ENCODE measurements at places on chromosomes 2 and 18. TPM values are rescaled to one million over a fixed set of nuclear protein-coding genes. Genes with fewer than 3 reads are reported as not detected.

SSB gene
- 28.9 TPM for total RNA-seq

RAX gene
- not detected for total RNA-seq

ALPP gene
- total RNA-seq: not detected

COL4A4 gene
- 0.81 TPM for total RNA-seq

AGXT gene
- total RNA-seq: not detected

CYRIA gene
- total RNA-seq: 4.3 TPM

PDE1A gene
- total RNA-seq: 2.7 TPM

CXCR1 gene
- total RNA-seq: not detected

VAMP5 gene
- total RNA-seq: 52.6 TPM

CABYR gene
- 4.6 TPM for total RNA-seq

GGCX gene
- 37.0 TPM for total RNA-seq

PDIA6 gene
- 128 TPM for total RNA-seq

TMEFF2 gene
- total RNA-seq: 0.13 TPM

G6PC2 gene
- not detected for total RNA-seq

AFF3 gene
- total RNA-seq: 7.4 TPM

SIX2 gene
- total RNA-seq: 15.2 TPM

DUSP11 gene
- total RNA-seq: 14.0 TPM

FBXO15 gene
- total RNA-seq: 0.98 TPM

ACOXL gene
- total RNA-seq: not detected

GCG gene
- total RNA-seq: not detected

NCKAP5 gene
- 0.98 TPM for total RNA-seq

HOXD13 gene
- not detected for total RNA-seq

ACADL gene
- total RNA-seq: 0.51 TPM

CPO gene
- 0.13 TPM for total RNA-seq

All from mesangial cell (primary cell).